ENCODE measurements at places on chromosomes 2 and 18. TPM values are rescaled to one million over a fixed set of nuclear protein-coding genes. Genes with fewer than 3 reads are reported as not detected.

Gene HNRNPLL
- polyA plus RNA-seq, result 15.9 TPM

Gene LHCGR
- polyA plus RNA-seq, result not detected

Gene DUSP19
- 3.4 TPM for polyA plus RNA-seq

Gene TMEM178A
- 9.5 TPM for polyA plus RNA-seq

Gene STPG4
- polyA plus RNA-seq, result not detected

Gene RIT2
- polyA plus RNA-seq, result 2.9 TPM

Gene NEU2
- polyA plus RNA-seq, result not detected

Measured in aorta (tissue), 5 donors.